ENCODE measurements at places on chromosomes 6 and 20.

DNA sequence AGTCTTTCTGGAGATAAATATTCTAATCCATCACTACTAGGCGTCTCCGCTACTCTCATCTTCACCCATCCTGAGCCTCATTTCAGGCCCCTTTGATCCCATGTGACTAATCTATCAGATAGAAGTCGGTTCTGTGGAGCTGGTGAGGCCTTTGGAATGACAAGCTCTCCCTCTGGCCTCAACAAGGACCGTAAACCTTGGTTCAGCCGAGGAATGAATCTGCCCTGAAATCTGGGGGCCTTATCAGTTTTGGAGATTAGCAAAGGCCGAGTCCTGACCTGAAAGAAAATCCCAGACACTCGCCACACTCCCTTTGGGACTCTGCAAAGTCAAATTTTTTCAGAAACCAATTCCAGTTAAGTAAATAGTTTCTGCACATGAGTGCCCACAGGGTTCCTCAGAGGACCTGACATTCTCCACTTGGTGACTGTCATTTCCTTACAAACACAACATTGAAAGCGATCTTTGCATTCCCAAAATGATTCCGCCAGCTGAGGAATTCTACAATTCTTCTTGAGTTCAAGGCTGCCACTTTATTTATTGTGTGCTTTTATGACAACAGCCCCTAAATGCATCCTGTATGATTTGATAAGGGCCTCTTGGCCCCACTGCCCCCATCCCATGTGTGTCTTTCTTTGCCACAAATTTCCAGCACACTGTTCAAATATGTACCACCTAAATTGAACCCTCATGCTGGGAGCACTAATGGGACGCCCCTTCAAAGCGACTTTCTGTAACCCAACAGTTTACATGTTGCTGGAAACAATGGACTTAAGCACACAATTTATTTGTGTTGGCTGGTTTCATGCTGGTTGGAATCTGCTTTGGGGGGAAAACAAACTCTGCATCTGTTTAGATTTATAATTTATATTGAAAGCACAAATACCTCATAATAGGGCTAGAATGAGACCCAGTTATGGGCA lies 10.0 kb upstream of the RIPOR3 start:
- DNase-seq = no peak

- no peak for DNase-seq
Measured at GRCh38 chr6:139528471-139528870, 154.0 kb upstream of the CITED2 start.

DNA sequence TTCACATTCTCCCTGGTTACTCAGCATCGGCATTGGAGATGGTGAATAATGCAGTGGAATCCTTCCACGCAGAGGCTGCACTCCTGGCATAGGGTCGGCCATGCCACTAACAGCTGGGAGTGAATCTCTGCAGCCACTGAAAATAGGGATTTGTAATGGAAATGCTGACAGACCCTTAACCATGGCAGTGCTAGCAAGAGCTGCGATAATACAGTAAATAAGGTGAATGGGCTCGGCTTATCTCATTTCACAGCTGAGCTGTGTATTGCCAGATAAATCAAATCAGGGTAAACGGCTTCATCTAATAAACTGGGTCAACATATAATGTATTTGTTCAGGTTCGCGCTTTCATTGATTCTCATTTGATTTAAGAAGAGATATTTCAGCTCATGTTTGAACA lies 156.8 kb downstream of the SLC35B3 start:
- DNase-seq = no peak

DNA sequence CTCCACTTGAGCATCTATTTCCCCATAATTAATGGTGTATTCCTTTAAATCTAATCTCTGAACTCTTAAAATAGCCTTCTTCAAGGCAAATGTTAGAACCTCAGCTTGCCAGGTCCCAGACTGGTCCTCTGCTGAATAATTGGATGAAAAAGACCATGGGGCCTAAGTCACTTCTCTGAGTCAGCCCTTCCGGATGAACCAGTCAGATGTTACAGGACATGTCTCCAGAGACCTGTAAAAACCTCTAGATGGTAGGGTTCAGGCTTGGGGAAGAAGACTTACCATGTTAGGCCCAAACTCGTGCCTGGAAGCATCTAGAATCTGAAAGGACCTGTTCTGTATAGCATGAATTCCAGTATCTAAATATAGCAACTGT lies 97.3 kb downstream of the CDKAL1 start:
- no peak for DNase-seq

- DNase-seq = no peak
Measured at GRCh38 chr20:39069976-39070375, 107.8 kb downstream of the DHX35 start.

GRCh38 chr20:20188647-20189046 lies 136.3 kb downstream of the CFAP61 start:
- no peak for DNase-seq

DNA sequence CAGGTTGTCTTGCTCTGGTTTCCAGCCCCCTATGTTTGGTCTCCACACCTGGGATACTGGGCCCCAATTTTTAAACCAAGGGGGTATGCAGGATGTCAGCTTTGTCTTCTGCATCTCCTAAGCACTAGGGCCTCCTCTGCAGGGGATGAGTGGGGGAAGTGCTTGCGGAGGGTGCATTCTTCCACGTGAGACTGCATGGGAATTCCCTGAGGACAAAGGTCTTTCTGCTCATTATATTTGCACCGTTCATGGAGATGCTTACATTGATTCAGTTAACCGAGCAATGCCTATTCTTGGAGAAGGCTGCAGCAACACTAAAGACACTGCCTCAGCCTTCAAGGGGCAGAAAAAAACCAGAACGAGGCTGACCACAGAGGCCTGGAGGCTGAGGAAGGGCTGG lies 45.4 kb downstream of the RAB44 start:
- no peak for DNase-seq

- no peak for DNase-seq
Measured at GRCh38 chr20:51637241-51637640, 94.7 kb upstream of the NFATC2 start.

DNA sequence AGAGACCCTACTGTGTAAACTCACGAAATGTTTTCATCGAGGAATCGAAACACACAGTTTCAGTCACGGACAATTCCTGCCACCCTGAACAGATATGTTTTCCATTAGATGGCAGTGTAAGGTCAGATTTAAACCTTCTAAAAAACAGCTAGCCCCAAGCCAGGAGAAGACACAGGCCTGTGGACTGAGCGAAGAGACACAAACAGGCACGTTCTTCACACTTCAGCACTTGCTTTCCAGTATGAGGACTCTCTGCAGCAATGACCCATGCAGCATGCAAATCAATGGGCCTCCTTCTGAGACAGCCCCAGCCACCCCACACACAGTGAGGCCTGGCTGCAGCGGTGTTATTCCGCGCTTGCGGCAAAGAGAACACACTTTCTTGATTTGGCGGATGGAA lies 31.9 kb downstream of the HUS1B start:
- no peak for DNase-seq

- DNase-seq = no peak
Measured at GRCh38 chr6:39440039-39440426, 117.5 kb upstream of the KCNK16 start.

DNA sequence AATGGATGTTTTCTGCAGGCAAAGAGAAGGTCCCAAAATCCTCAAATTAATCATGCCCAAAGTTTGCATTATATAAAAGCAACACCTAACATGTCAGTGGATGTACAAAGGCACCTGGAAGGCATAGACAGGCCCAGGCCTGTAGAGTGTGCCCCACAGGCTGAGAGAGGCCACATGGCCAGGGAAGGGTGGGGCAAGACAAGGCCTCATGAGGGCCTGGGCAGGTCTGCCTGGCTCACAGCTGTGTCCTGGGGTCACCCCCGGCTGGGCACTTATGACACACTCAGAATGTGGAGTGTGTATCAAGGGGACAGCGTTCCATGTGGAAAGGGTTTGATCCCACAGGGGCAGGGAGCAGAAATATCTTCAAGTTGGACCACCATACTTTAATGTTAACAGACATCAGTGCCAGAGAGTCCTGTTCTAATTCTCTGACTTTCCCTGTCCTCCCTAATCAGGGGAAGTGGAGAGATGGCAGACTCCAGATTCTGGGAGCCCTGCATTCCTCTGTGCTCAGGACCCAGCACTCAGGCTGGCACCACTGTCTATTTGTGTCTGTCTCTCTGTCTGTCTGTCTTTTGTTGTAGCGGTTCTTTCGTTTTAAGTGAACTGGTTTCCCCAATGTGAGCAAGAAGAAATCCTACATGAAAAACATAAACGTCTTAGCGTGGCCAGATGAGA lies 178.3 kb upstream of the FOXA2 start:
- no peak for DNase-seq

GRCh38 chr6:167826230-167826895 lies 348 bp upstream of the AFDN start:
- peak; percentile 79 for DNase-seq

- no peak for DNase-seq
Measured at GRCh38 chr6:138230759-138231380, 12.6 kb upstream of the PBOV1 start.

DNA sequence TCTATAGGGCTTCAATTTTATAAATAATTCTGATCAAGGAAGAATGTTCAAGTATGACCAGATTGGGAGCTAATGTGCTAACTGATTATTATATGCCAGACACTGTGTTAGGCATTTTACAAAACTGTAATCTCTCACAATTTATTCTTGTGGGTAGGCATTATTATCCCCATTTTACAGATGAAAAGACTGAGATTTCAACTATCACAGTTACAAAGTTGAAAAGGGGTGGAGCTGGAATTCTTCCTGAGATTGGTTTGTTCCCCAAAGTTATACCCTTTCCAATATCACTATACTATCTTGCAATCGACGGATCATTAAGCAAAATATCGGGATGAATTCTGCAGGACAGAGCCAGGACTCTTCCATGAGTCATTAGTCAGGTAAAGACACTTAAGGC lies 57.1 kb downstream of the TPD52L1 start:
- no peak for DNase-seq

DNA sequence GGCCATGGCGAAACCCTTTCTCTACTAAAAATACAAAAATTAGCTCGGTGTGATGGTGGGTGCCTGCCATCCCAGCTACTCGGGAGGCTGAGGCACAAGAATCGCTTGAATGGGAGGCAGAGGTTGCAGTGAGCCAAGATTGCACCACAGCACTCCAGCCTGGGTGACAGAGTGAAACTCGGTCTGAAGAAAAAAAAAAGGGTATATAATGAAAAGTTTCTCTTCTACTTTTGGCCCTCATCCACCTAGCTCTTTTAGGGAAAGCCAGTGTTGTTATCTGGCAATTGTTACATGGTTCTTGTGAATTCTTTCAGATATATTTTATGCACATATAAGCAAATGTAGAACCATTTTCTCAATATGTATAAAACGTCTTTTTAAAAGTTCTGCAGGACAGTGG lies 19.0 kb downstream of the KIF3B start:
- DNase-seq = no peak

DNA sequence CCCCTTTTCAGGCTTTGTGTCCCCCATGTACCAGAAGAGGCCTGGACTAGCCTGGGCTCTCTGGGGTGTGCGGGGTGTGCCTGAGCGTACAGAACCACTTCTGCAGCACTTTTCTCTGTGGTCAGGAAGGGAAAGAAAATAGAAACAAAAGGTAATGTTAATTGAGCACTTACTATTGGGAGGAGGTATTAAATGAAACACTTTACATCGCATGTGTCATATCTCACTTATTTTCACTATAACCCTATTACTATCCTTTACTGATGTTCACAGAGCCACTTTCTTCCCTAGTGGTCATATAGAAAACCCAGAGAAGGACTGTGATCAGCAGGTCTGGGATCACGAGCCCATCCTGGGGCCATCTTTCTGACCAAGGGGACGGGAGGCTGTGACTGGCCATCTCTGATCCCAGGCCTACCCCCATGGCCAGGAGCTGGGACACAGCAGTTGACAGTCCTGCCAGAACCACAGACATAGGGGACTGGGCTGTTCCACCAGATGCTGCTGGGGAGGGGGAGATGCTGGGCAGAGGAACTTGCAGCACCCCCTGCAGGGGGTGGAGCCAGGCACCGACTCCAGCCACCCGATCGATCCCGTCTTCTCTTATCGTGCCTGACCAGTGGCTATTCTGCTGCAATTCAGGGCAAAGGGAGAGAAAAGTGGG lies 107.6 kb downstream of the VEGFA start:
- no peak for DNase-seq

GRCh38 chr6:6891125-6891721 lies 216.5 kb upstream of the RREB1 start:
- DNase-seq = no peak

DNA sequence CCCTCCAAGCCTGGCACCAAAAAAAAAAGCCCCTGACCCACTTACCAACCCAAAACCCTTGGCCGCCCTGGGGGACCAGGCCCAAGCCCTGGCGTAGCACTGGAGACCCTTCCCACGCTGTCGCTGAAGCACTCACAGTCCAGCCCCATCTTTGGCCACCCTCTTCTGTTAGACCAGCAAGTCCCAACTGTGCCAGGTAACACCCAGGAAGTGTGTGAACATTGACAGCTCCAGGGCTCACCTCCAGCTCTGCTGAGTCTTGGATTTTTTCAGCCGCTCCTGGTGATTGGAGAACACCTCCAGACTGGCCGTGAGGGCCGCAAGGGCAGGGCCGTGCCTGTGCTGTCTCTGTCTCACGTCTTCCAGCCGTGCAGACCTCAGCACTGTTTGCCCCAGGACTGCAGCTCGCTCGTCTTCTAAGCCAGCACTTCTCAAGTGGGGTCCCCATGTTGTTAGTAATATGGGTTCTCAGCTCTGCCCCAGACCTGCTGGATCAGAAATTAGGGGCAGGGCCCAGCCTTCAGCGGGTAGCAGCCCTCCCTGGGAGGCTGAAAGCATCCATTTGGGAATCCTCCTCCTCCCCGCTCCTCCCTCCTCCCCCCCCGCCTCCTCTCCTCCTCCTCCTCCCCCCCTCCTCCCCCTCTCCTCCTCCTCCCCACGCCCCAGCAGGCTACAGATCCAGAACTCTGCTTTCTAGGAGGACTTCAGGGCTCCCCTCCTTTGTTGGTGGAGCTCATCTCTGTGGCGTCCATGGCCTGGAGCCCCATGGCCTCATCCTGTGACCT lies 18.1 kb downstream of the NPEPL1 start:
- DNase-seq = peak; percentile 14
